NCI-H1105 treated with DMSO at 0.1 percent for 48 hours (cell line): ENCODE measurements at places on chromosomes 6 and 20.

GRCh38 chr6:99333068-99333467, 16.4 kb downstream of the FAXC start:
- no peak for DNase-seq

GRCh38 chr20:23027721-23028120, 7.4 kb upstream of the SSTR4 start:
- no peak for DNase-seq

- DNase-seq: no peak
Observed at GRCh38 chr6:149016716-149017115, 269.9 kb downstream of the UST start.

DNA sequence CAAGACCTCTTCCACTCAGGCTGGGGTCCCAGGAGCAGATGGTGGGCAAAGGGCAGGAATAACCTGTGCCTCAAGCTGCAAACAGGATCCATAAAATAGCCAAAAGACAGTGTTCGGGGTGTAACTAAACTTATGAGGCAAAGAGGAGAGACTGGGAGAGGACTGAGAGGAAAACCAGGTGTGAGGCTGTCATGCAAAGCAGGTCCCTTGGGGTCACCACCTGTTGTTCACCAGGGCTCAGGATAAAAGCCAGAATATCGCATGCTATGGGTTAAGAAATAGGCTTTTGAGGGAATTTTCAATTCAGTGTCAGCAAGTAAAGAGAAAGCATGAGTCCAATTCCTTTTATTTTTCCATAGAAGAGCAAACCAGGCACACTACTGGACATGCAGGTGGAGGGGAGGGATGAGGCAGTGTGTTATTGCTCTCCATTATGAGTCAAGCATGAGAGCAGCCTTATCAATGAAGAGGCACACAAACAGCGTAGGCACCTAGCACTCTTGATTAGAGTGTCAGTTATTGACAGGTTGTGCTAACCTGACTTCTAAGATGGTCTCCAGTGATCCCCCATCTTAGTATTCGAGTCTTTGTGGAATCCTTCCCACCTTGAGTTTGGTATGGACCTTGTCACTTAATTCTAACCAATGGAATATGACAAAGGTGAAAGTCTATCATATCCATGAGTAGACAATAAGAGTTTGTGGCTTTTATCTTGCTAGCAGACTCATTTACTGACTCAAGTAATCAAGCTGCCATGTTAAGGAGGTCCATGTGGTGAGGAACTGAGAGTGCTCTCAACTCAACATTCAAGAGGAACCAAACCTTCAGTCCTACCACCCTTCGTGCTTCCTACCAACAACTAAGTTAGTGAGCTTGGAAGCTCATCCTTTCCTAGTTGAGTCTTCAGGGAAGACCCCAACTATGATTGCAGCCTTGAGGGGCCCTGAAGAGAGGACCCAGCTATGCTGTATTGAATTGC, 18.8 kb downstream of the HLA-E start:
- DNase-seq: no peak

DNA sequence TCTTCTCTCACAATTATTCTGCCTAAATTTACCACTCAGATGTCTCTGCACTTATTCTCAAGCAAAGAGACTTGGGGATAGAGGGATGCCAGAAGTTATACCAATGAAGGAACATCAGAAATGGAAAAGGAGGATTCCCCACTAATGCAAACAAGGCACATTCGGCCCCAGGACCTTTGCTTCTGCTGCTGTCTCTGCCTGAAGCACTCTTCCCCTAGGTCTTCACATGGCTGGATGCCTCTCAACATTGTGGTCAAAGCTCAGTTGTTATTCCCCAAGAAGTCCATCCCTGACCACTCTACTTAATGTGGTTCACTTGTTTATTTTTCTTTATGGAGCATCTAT, 508.7 kb downstream of the DOK5 start:
- no peak for DNase-seq

DNA sequence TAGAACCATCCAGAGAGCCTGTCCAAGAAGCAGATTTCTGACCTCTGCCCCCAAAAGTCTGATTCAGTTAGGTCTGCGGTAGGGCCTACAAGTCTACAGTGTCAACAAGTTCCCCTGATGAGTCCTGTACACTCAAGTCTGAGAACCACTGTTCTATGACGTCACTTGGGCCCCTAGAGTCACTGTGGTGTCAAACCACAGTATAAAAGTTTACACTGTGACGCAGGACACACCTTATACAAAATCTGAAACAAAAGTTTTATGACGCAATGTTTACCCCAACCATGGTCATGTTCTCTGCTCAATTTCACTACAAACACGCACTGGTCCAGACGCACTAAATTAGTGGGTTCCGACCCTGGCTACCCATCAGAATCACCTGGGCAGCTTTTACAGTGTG, 17.9 kb downstream of the SLA2 start:
- no peak for DNase-seq

DNA sequence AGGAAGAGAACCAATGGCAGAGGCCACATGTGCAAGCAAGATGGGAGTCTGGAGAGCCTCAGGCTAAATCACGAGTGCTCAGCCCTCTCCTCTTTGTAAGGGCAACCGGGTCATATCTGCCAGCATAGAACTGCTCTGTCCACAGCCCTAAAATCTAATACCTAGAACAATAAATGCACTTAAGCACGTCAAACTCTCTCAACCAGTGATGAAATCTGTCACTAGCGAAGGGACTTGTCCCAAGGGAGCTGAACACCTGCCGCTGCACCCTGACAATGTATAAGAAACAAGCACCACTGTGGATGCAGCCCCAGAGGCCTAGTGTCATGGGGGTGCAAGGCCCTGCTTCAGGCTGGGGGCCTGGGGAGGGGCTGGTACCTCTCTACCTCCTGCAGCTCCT, 82.5 kb downstream of the PRL start:
- no peak for DNase-seq

- no peak for DNase-seq
Observed at GRCh38 chr6:25946631-25947030, 16.0 kb upstream of the TRIM38 start.

- no peak for DNase-seq
Observed at GRCh38 chr6:84458271-84458670, 230.8 kb upstream of the CEP162 start.

DNA sequence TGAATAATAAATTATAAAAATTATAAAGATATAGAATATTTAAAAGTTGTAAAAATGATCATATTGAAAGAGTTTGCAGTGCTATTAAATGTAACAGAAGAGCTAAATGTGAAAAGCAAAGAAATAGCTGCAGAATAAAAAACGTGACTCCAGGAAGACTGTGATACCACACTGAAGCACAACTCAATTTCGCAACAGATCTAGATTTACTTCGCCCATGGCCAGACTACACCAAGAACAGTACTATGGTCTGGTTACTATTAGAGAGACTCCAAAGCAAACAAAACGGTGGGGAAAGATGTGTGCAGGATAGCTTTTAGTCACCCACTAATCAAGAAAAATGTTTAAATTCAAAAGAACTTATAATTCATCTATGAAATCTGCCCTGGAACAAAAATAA, 1.9 kb downstream of the CHD6 start:
- DNase-seq: peak; percentile 62

- no peak for DNase-seq
Observed at GRCh38 chr6:24089736-24090135, 36.3 kb upstream of the NRSN1 start.

DNA sequence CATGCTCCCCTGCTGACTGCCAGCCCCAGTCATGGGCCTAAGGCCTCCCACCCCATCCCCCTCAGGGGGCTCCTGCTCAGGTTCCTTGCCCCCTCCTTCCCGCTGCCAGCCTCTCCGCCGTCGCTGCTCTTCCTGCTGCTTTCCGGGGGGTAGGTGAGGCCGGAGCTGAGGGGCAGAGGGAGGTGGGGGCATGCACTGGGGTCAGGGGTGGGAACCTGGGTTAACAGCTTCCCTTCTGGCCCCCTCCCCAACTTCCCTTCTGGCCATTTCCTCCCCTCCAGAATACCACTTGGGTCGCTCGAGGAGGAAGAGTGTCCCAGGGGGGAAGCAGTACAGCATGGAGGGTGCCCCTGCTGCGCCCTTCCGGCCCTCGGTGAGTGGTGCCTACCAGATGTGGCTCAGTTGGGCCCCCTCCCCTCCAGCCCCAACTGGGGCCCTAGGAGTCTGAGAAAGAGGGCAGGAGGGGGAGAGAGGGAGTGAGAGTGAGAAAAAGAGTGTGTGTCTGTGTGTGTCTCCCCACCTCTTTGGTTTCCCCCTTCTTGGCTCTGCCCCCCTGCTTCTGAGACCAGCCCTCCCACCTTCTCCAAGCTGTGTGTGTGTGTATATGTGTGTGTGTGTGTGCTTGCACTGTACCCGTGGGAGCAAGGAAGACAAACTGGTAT, 12.1 kb downstream of the SYNGAP1 start:
- DNase-seq: no peak

DNA sequence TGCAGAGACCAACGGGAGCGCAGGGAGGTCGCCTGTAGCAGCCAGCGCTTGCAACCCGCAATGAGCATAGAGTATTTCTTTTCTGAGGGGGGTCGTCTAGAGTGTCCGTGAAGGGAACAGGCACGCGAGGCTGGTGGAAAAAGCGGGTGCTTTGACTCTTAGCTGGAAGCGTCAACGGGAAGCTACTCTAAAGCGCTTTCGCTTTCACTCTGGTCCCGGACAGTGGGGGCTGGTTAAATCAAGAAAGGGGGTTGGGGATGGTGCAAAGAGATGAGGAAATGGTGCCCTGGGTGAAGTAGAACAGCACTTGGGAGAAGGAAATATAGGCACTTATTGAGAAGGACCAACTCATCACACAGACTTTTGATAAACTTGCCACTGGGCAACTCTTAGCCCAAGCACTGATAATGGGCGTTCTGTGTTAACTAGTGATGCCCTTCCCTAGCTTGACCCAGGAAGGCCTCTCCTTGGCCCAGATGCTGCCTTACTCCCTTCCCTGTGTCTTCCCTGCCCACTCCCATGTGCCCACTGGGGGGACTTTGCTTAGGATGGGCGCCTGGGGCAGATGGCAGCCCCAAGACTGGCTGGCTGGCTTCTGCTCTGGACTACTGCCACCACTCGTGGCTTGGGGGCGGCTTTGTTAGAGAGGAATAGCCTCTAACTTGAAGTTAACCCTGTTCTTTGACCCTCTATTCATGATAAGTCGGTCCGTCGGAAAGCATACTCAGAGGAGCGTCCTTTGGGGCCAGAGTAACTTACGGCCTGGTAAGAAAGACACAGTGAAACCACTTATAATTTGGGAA, 585 bp downstream of the PSMB9 start:
- no peak for DNase-seq

- DNase-seq: peak; percentile 13
Observed at GRCh38 chr20:11912013-11912658, 5.6 kb upstream of the BTBD3 start.

DNA sequence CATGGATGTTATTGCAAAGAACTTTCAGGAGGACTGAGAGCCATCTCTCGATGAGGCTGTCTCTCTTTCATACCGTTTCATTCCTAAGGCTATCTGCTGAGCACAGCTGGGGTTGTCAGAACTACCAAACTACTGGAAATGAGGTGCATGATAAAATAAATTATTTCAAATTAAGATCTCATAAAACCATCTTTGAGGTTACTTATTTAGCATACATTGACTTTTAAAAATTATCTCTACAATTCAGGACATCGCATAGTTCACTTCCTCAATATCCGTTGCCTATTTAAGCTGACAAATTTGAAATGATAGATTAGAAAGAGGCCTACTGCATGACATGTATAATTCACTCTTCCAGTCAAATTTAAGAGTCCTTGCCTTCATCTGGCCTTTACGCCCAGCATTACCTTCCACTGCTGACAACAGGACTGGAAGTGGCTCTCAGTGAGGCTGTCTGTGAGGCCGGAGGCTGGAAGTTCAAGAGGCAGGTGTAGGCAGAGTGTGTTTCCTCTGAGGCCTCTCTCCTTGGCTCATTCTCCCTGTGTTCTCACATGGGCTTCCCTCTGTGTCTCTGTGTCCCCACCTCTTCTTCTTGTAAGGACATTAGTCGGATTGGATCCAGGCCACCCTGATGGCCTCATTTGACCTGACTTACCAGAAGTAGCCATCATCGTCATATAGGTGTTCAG, 12.8 kb upstream of the DUSP22 start:
- DNase-seq: no peak

DNA sequence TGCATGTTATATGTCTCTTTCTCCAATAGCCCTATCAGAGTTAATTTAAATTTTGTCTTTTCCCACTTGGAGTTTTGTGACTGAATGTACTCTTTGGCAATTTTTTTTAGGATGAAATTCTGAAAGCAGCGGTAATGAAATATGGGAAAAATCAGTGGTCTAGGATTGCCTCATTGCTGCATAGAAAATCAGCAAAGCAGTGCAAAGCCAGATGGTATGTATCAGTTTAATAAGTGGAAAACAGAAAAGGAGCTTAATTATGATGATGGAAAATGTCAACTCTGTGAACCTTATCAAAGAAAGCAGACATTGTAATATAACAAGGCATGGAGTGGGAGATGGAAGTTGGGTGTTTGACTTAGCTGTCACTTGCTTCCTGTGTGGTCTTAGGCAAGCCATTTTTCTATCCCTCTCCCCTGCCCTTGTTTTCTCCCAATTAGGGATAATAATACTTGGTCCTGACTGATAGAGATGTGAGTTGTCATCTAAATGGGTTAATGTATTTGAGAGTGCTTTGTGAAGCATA, 2.7 kb downstream of the CDC5L start:
- no peak for DNase-seq

DNA sequence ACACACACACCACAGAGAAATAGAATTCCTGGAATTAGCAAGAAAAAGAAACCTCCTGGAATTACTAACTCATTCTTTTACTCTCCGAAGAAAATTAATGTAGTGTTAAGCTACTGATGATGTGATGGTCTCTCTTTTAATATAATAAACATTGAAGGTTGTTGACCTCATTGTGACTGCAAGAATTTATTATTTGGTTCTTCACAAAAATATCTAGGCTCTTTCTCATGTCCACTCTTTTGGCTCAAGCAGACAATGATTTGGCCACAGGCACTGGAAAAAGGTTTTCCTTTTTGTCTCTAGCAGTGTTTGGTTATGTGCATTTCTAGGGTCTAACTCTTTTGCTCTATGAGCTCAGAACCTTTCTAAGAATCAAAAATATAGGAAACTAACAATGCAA, 811.9 kb downstream of the TENT5A start:
- no peak for DNase-seq

- DNase-seq: no peak
Observed at GRCh38 chr20:22801528-22801927, 217.2 kb upstream of the FOXA2 start.

GRCh38 chr6:24924580-24925356, 11.0 kb downstream of the RIPOR2 start:
- no peak for DNase-seq

GRCh38 chr6:9520417-9521151, 894.3 kb downstream of the TFAP2A start:
- no peak for DNase-seq

GRCh38 chr6:12506159-12506558, 210.4 kb upstream of the PHACTR1 start:
- DNase-seq: no peak

DNA sequence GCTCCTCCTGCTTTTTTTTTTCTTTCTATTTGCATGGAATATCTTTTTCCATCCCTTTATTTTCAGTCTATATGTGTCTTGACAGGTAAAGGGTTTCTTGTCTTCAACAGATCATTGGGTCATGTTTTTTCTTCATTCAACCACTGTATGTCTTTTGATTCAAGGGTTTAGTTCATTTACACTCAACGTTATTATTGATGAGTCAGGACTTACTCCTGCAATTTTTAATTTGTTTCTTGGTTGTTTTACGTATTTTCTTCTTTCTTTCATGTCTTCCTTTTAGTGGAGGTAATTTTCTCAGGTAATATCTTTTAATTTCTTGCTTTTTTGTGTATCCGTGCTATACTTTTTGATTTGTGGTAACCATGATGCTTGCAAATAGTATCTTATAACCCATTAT, 429.1 kb upstream of the HTR1E start:
- DNase-seq: no peak
